ENCODE measurements at places on chromosomes 16 and 17.

GRCh38 chr17:82236142-82236971, 7.5 kb downstream of the SLC16A3 start:
- no peak for DNase-seq

DNA sequence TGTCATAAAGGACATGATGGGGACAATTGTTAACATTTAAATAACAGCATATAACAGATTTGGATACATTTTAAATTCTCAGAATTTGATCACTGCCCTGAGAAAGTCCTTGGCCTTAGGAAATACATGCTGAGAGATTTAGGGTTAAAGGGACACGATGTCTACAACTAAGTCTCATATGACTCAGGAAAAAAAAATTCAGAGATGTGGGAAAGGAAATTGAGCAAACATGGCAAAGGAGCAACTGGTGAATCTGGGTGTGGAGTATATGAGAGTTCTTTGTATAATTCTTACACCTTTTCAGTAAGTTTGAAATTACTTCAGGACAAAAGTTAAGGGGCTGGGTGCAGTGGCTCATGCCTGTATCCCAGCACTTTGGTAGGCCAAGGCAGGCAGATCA, 18.2 kb downstream of the MPP3 start:
- DNase-seq: no peak

GRCh38 chr17:33749171-33749570, 456.1 kb upstream of the ASIC2 start:
- no peak for DNase-seq

- no peak for DNase-seq
Observed at GRCh38 chr16:57533431-57534336, 2.7 kb downstream of the CCDC102A start.

DNA sequence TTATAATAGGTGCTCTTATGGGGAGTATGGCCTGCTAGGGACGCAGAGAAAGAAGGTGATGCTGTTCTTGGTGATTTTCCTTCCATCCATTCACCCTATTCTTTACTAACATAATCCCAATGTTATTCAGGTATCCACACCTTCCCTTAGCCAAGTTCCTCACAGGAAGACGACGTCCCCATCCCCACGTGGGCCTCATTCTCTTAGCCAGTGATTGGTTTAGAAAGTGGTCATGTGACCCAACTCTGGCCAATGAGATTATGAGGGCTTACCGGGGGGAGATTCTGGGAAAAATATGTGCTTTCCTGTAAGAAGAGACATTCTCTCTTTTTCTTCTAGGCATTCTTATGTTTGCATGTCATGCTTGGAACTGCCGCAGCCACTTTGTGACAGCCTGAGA, 474.7 kb downstream of the HAPSTR1 start:
- DNase-seq: no peak

Data from activated naive CD4-positive, alpha-beta T cell (primary cell).